ENCODE measurements at places on chromosomes 13 and 19.

GRCh38 chr13:59300355-59301173, 863.2 kb downstream of the DIAPH3 start:
- DNase-seq = no peak

DNA sequence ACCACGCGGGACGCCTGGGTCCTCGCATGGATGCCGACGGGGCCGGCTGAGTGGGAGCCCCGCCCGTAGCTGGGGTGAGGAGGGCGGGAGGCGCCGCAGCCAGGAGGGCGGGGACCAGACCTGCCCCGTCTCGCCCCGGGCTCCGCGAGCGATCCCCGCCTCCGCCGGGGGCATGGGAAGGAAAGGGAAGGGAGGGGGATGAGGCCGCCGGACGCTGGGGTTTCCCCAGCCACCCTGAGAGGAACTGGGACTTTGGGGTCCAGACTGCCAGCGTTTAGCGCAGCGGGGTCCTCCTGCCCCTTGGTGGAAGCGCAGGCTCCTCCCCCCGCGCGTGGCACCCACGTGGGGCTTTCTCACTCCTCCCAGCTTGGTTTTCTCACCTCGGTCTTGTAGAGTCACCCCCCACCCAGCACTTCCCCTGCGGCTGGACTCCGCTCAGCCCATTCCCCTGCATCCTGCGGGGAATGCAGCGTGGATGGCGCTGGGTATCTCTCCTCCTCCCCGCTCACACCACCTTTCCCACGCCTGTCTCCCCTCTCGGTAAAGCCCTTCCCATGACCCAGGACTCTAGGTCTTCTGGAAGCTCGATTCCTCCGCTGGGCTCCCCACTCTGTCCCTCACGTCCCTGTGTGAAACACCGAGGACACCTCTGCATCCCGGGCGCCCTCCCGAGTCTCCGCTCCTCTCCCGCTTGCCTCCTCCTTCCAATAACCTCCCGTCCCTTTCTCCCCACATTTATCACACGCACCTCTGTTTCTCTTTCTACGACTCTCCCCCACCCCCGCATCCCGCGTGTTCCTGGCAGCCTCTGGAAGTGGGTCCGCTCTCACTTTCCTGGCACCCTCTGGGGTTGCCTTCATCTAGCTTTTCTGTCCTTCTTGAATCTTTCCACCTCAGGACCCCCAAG, 2.1 kb downstream of the TGFB1 start:
- peak; percentile 87 for DNase-seq

DNA sequence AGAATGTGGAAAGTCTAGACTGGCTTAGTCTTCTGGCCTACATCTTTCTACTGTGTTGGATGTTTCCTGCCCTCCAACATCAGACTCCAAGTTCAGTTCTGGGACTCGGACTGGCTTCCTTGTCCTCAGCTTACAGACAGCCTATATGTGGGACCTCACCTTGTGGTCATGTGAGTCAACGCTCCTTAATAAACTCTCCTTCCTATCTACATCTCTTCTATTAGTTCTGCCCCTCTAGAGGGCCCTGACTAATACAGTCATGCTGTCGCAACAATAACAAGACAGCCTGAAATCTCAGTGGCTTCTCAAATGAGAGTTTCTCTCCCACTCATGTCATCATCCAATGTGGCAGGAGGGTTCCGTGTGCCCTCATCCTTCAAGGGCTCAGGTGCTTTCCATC, 347.8 kb downstream of the MZT1 start:
- no peak for DNase-seq

- DNase-seq = no peak
These were observed 2.8 kb downstream of the MAST1 start for GRCh38 chr19:12841094-12841493.

DNA sequence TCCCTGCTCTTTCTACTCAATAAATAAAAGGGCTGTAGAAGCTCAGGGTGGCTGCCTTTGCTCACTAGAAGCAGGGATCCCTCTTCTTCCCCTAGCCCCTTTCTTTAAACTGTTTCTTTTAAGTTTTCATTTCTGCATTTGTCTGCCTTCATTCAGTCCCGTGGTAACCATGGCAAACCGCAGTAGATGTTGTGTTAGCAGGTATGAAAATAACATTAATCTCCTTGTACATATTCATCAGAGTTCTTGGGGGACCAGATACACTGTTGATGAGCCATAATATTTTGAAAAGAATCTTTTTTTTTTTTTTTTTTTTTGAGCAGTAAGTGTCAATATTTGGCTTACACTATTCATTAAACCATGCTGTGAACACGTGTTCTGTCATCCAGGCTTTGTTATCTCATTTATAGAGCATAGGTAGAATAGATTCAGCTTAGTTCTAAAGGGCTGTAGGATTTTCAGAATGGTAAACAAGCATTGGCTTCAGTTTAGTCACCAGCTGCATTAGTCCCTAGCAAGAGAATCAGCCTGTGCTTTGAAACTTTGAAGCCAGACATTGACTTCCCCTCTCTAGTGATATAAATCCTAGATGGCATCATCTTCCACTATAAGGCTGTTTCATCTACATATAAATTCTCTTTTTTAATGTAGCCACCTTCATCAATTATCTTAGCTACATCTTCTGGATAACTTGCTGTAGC, 59.4 kb upstream of the SPRY2 start:
- DNase-seq = no peak

DNA sequence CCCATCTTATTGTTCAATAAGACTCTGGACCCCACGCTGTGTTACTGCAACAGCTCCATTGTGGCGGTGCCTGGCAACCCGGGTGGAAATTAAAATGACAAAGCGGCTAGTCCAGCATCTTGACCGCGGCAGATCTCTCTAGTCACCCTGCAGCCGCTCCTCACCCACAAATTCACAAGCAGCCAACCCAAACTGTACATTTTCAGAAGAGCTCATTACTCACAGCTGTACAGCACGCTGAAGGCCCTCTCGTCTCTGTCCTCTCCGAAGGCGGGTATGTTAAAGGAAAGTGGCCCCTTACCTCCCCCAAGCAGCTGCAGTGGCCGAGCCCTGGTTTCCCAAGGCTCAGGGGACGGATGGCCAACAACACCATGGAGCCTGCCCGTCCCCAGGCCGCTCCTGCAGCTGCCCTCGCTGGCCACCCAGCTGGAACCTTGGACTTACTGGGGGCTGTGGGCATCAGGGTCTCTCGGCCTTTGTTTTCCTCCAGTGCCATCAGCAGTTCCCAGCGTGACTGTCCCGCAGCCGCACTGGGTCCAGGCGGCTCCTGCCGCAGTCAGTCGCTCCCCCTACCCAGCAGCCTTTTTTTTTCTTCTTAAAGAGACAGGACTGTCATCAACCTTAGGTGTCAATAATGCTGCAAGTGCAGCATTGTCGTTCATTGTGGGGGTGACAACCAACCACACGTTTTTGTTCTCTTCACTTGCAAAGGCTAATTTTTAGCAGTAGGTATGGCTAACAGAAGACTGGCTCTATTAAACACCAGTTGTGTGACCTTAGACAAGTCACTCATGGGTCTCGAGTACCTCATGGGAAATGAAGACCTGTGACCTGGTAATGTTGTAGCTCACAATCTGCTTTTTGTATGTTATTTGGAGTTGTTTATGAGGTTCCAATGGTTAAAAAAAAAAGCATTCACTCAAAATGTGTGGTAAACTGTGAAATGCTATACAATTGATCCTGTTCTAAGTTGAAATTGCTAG, at the start of gene SACS:
Gene SACS, minus strand, starts transcription at position 532 of the 983 bp plus-strand sequence. CDS start 22,463 bp downstream, outside the sequence.
- DNase-seq = no peak

- no peak for DNase-seq
These were observed 1769.0 kb upstream of the PCDH20 start for GRCh38 chr13:63184693-63185092.

- no peak for DNase-seq
These were observed 19.4 kb upstream of the PLEKHF1 start for GRCh38 chr19:29645911-29646310.

DNA sequence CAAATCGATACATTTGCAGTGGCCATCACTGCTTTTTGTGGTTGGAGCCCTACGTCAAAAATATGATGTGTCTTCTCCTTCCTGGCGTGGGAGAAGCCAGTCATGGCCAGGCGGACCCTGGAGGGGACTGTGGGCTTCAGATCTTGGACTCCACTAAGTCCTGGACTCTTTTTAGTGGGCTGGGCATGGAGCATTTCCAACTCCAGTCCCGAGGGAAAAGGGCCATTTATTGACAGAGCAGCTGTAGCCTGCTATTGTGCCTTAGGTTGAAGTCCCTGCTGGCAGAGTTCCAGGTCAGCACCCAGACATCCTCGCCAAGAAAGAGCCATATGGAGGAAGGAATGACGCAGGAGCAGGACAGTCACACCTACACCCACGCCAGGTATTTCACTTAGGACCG, 179.2 kb upstream of the ZNF507 start:
- no peak for DNase-seq

GRCh38 chr13:102020611-102021216, 381.1 kb downstream of the FGF14 start:
- no peak for DNase-seq

- peak; percentile 76 for DNase-seq
These were observed 10.7 kb downstream of the ABHD8 start for GRCh38 chr19:17292301-17293074.

DNA sequence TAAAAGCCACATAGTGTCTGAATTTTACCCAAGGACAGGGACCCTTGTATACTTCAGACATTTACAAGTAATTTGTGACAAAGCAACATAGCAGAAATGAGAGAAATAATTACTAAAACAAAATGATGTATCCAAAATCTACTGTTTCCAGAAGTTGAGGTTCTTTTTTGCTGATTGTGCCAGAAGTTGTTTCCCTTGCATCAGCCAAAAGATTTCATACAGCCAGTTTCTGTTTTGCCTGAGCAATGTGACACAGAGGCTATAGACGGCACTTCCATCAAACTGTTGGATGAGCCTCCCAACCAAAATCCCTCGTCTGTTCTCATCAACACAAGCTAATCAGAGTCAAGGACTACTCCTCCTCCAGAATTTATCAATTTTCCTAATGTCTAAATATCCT, 913.2 kb upstream of the GPC6 start:
- no peak for DNase-seq

- DNase-seq = no peak
These were observed 545.2 kb downstream of the IRS2 start for GRCh38 chr13:109241160-109241559.

DNA sequence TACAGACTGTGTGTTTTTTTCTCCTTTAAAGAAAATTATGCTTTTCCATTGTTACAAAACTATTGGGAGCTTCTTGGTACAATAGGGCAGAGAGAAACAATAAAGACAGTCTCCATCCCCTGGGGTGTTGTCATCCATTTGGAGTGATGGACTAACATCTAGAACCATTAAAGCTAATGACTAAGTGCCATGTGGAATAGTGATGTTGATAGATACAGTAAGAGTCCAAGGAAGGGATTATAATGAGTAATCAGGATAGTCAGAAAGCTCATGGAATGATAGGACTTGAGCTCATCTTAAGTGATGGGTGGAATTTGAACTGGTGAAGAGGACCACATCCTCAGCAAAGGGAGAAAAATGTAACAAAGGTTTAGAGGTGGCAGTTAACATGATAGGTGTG, 24.1 kb upstream of the FRY start:
- no peak for DNase-seq

DNA sequence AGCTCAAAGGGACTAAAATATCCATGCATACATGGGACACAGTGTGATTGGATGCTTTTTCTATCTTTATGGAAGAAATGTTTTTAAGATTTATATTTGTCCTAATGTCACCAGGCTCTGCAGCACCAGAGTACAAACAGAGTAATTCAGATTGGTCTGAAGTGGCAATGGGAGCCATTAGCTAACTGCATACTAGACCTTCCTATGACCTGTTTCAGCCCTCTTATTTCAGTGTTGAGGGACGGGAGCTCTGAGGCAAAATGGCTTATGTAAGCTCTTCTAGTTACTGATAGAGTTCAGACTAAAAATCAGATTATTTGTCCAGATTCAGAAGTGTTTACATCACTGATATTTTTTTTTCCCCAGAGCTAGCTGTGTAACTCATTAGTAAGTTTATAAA, 4.9 kb downstream of the SLAIN1 start:
- no peak for DNase-seq

DNA sequence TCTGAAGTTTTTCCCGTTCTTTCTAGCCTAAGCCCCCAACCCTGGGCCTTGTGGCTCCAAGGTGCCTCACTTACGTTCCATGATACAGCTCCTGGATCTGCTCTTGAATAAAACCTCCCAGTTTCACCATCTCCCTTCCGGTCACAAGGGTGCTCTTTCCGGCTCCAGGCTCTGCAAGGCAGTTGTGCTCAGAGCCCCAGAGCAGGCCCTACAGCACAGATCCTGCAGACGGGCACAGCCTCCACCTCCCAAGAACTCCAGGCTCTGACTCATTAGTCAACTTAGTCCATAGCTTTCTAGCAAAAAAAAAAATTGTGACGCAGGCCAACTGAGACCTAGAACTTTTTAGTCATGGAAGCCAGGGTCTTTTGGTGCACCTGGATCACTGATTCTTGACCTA, 33.9 kb upstream of the SLC7A10 start:
- DNase-seq = no peak

GRCh38 chr13:99281811-99282263, 23.7 kb upstream of the GPR18 start:
- DNase-seq = peak; percentile 36

GRCh38 chr13:25247360-25247759, 39.9 kb downstream of the MTMR6 start:
- no peak for DNase-seq

Measured in bone marrow (tissue), 2 donors.